HT-29 (cell line): ENCODE measurements at places on chromosomes 16 and 17. TPM values are rescaled to one million over a fixed set of nuclear protein-coding genes. Genes with fewer than 3 reads are reported as not detected.
A peak's percentile ranks its signal among the peaks of the same experiment; 100 is the strongest.

DNA sequence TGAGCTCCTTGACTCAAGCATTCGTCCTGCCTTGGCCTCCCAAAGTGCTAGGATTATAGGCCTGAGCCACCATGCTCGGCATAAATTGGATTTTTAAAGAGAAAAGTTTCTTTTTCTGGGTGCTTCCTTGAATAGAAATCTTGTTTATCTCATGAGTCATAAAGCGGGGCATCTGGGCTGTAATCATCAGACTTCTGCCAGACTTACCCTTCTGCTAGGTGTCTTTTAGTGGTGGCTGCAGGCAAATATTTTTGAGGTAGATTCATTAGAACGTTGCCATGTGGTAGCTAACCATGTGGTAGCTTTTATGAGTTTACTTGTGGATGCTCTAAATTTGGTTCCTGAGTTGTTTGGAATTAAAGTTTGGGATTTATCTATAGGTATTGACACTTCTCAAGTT lies 13.4 kb downstream of the PGS1 start:
- no peak for DNase-seq

DNA sequence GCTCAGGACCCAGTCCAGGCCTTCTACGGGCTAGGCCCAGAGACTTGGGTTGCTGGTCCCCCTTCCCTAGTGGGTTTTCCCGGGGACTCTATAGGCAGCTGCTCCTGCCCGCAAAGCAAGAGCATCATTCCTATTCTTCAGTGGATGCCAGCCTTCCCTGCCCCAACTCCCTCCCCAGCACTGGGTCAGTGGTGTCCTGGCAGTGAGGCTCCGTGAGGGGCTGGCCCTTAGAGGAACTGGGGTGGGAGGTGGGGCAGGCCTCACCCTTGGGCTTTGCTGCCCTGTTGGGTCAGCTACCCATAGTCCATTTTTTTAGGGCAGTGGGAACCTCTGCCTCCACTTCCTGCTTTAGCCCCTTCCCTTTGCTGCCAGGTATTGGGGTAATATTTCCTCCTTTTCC lies 7.9 kb upstream of the PLEKHG4 start:
- DNase-seq = no peak

DNA sequence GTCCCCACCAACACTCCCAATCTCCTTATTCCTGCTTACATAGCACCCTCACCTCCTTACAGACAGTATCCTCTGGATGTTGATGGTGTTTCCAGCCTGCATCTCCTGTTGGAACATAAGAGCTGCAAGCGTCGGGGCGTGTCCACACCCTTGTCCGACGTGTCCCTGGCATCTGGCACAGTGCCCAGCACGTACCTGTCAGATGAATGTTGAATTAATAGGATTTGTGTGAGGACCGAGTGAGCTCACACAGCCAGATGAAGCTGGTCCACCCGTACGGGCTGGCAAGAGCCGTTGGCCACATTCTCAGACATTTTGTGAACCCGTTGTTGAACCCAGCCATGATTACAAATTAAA lies 12.2 kb upstream of the CBX4 start:
- DNase-seq = peak; percentile 91

Gene MT1F
- total RNA-seq = 4.7 and 5.6 TPM in 2 replicates

Gene TMEM235
- not detected in 2 replicates for total RNA-seq

GRCh38 chr17:72378414-72379390 lies 257.9 kb downstream of the SOX9 start:
- no peak for DNase-seq

GRCh38 chr17:47883589-47884426 lies 12.2 kb upstream of the SP2 start:
- DNase-seq = peak; percentile 79

- DNase-seq = no peak
Observed at GRCh38 chr17:14308965-14309879, 8.3 kb downstream of the HS3ST3B1 start.

GRCh38 chr17:29595943-29596774 lies 3.2 kb downstream of the ANKRD13B start:
- no peak for DNase-seq

DNA sequence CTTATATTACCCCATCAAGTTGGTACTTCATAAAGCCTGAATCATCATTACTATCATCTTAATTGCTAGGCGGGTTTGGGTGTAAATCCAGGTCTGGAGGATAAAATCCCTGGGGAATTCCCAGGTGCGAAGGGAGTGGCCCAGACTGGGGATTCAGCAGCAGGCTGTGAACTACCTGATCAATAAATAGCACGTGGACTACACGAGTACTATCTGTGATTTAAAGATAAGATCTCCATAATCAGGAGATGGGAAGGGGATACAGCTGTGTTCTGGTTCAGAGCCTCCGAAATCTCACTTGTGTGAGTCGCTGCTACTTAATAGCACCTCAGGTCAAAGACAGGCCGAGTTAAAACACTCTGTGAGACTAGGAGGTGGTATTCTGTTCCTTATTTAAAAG lies 512.6 kb upstream of the ZFHX3 start:
- DNase-seq = no peak

Gene NPIPB8
- 0.15 and 0.42 TPM in 2 replicates for total RNA-seq

GRCh38 chr17:55735731-55736405 lies 13.2 kb upstream of the TMEM100 start:
- peak; percentile 62 for DNase-seq

GRCh38 chr17:64212122-64212521 lies 50.9 kb downstream of the TEX2 start:
- no peak for DNase-seq

GRCh38 chr16:27980076-27980775 lies 83.3 kb downstream of the GSG1L start:
- DNase-seq = no peak

- DNase-seq = no peak
Observed at GRCh38 chr16:88861359-88861758, 4.4 kb downstream of the TRAPPC2L start.

Gene MEIOB
- not detected in 2 replicates for total RNA-seq

Gene PRR35
- total RNA-seq = 0.08 TPM in 1 of 2 replicates, not detected in the other

DNA sequence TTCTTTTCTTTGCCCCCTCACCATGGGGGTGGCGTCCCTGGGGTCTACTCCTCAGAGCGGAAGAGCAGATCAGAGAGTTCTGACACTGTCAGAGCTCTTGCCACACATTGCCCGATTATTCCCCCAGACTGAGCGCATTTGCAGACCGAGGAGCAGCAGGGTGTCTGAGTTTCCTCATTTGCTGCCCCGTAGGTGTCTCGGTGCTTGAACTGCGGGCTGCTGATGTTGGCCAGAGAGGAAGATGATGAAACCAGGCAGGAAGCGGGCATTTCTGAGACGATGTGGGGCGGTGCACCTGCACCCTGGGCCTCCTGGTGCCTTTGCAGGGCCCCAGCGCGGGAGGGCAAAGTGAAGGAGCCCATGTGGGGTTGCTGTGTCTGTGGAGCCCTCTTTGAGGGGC lies 55.2 kb downstream of the ARSG start:
- DNase-seq = no peak

DNA sequence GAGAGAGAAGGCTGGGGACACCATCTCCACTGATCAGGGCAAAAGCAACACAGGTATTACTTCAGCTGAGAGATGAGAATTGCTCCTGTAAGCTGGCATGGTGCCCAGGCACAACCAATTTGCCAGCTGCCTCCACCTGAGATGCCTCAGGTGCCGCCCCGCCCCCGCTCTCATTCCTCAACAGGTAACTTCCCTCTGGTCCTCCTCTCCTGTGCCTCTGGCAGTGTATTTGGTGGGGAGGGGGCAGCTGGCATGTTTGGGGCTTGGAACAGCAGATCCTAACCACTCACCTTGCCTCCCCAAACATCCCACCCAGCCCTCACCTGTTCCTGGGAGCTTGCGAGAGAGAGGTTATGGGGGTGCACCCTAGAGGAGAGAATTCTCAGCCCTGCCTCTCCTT lies 2.9 kb upstream of the SRCIN1 start:
- DNase-seq = peak; percentile 78

- no peak for DNase-seq
Observed at GRCh38 chr17:200586-200985, 19.1 kb upstream of the DOC2B start.

Gene TP53TG3C
- not detected in 2 replicates for total RNA-seq

Gene TPPP3
- total RNA-seq = 70.5 and 70.9 TPM in 2 replicates

- DNase-seq = no peak
Observed at GRCh38 chr16:24002619-24003018, 166.8 kb downstream of the PRKCB start.

GRCh38 chr17:17253406-17253805 lies 16.4 kb upstream of the FLCN start:
- DNase-seq = no peak

DNA sequence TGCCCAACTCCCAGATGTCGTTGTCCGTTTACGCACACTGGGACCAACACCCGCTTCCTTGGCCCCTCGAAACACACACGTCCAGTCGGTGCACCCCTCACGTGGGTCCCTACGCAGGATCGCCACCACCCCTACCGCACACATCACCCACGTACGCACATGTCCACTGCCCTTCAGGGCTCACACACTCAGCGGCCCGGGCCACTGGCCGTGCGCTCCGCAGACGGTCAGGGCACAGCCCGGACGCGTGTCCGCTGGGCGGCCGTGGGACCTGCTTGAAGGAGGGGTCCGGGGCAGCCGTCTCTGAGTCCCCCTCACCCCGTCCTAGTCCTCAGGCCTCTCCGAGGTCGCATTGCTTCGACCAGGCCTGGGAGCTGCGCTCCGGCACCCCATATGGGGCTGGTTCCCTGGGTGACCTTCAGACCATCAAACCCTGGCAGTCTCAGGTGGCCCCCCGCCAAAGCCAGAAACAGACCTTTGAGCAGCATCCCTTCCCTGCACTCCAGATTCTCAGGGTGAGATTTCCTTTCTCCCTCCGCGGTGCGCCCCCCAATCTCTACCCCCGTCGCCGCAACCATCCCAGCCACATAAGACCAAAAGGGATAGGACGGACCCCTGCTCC lies 914 bp upstream of the GPRC5B start:
- no peak for DNase-seq

Gene CD300E
- not detected in 2 replicates for total RNA-seq

GRCh38 chr16:30895627-30896260 lies 670 bp upstream of the CTF1 start:
- DNase-seq = no peak

- DNase-seq = no peak
Observed at GRCh38 chr17:50059759-50060273, 3.9 kb downstream of the ITGA3 start.

- no peak for DNase-seq
Observed at GRCh38 chr17:60941028-60941427, 263.4 kb downstream of the BCAS3 start.

DNA sequence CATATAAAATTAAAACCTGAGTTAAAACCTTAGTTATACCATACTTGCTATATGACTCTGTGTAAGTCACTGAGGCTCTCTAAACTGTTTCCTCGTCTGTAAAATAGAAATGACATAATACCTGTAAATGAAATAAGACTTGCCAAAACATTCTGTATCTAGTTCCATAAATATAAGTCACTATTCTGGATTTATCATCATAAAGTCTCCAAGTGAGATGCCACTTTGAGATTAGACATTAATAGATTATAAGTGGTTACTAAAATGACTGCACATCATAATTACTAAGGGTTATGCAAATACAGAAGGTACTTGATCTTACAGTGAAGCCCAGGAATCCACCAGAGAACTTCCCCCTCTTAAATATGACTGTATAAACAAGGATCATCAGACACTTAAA lies 12.0 kb upstream of the BRIP1 start:
- DNase-seq = no peak

DNA sequence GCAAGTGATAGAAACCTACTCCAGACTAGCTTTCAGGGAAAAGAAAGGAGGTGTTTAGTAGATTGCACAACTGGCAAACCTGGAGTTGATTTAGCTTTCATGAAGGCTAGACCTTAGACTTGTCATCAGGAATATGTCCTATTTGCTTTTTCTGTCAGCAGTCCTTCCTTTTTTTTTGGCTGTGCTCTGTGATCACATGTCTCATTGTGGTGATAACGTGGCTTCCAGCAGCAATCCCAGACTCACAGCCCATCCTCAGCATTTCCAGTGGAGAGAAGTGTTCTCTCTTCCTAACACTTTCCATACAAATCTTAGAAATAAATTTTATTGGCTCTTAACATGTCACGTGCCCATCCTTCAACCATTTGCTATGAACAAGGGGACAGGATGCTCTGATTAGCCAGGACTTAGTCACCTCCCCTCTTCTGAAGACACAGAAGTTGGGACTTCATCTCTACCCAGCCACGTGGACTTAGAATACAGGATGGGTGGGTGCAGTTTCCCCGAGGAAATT lies 74.7 kb downstream of the CDH13 start:
- no peak for DNase-seq

- DNase-seq = no peak
Observed at GRCh38 chr17:49344914-49345313, 17.1 kb downstream of the ZNF652 start.

Gene CACNG3
- total RNA-seq = not detected in 2 replicates

Gene PRKCB
- total RNA-seq = not detected in 2 replicates
